ENCODE measurements at places on chromosomes 5 and 9.
A peak's percentile ranks its signal among the peaks of the same experiment; 100 is the strongest.

- no peak for DNase-seq
These were observed 96.8 kb downstream of the WNK2 start for GRCh38 chr9:93280661-93281259.

GRCh38 chr5:14171621-14172020 lies 28.5 kb downstream of the TRIO start:
- no peak for DNase-seq

- DNase-seq, result no peak
These were observed 14.2 kb downstream of the TAL2 start for GRCh38 chr9:105676351-105676923.

- DNase-seq, result peak; percentile 45
These were observed 29.7 kb downstream of the TEX10 start for GRCh38 chr9:100322954-100323536.

DNA sequence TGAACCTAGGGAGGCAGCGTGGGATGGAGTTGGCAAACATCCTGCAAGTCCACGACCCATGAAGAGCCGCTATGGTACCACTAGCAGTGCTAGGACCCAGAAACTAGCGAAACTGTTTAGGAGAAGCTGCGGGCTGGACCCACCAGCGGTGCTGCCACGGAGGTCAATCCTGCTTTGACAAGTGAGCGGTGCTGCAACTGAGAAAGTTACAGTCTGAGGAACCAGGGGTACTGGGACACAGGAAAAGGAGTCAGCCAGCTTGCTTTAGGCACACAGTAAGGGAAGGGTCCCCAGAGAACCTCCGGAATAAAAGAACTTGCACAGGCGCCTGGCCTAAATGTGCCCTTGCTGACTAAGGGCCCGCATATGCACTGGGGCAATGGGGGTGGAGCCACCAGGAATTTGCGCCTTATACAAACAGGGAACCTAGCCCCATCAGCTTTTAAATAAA lies 23.6 kb upstream of the ANXA2R start:
- DNase-seq, result no peak

GRCh38 chr5:159458217-159458711 lies 128.0 kb upstream of the IL12B start:
- peak; percentile 8 for DNase-seq

DNA sequence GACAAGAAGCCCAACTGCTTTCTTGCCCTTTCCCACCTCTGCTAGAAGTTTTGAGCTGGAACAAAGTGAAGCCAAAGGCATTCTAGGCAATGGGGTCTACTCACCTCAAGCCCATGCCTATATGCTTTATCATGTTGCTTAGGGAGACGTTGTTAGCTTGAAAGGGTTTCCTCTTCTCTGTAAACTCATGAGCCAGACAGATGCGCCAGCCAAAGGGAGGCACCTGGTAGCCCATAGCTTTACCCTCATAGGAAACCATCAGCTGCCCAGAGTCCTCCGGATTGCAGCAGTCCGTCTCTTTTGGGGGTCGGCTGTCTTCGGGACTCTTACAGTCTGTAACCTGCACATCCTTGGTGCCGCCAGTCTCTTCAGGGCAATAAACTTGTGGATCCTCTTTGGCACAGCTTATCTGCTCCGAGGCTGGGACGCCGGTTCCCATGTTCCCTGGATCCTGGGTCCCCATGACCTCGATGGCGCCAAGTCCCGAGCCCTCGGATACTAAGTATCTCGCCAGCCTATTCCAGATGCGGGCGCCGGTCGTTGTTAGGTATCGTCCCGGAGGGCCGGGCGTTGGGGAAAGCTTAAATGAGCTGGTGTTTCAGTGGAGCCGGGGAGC lies 678 bp downstream of the GBA2 start:
- peak; percentile 21 for DNase-seq

GRCh38 chr9:37839496-37840461 lies 39.2 kb downstream of the DCAF10 start:
- no peak for DNase-seq

DNA sequence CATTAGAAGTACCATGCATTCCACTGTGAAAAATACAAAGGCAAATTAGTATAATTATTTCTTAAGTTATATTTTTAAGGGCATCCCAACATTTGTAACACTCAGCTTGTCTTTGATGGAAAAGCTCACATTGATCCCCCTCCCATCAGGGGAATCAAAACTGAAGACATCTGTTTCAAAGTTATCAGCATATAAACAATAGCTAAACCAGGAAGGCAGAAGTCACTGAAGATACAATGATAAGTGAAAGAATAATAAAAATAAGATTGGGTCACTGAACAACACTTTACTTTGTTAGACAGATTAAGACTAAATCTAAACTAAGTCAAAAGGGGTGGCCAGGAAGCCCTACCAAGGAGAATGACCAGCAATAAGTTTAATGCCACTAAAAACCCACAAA lies 801.9 kb upstream of the ACO1 start:
- no peak for DNase-seq

DNA sequence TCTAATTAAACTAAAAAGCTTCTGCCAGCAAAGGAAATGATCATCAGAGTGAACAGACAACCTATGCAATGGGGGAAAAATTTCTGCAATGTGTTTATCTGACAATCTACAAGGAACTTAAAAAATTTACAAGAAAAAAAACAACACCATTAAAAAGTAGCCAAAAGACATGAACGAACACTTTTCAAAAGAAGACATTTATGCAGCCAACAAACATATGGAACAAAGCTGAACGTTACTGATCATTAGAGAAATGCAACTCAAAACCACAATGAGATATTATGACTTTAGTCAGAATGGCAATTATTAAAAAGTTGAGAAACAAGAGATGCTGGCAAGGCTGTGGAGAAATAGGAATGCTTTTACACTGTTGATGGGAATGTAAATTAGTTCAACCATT lies 530.4 kb upstream of the DAB2 start:
- DNase-seq, result no peak

GRCh38 chr9:35757226-35757891 lies 3.3 kb upstream of the MSMP start:
- peak; percentile 15 for DNase-seq

GRCh38 chr9:128781187-128782070 lies 5.6 kb upstream of the TBC1D13 start:
- no peak for DNase-seq

- peak; percentile 70 for DNase-seq
These were observed 910 bp downstream of the TRIM14 start for GRCh38 chr9:98117984-98118639.

GRCh38 chr9:6945816-6946215 lies 188.0 kb downstream of the KDM4C start:
- DNase-seq, result no peak

- no peak for DNase-seq
These were observed 45.9 kb downstream of the ANXA2R start for GRCh38 chr5:42994246-42994554.

DNA sequence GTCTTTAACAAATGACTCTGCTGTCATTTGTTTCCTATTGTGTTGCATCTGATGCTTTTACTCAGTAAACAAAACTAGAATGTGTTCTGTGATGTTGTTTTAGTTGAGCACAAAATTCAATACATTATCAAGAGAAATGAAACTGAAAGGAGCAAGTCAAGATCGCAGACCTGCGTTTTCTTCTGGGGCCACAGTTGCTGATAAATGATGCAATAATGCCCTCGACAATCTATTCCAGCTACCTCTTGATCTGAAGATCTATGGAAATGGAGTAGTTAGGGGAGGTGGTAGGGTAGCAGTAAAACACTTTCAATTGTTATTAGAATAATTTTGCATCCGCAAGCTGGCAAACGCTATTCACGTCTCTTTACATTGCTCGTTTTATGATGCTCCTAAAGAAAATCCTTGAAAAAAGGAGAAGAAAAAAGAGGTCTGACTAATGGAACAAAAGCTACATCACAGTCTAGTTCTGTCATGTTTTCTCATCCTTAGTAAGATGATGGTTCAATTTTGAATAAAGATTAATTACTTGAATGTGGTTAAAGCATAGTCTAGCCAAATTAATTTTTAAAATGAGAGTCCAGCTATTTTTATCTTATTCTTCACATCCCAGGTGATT lies 1.6 kb downstream of the ZNF366 start:
- DNase-seq, result no peak

DNA sequence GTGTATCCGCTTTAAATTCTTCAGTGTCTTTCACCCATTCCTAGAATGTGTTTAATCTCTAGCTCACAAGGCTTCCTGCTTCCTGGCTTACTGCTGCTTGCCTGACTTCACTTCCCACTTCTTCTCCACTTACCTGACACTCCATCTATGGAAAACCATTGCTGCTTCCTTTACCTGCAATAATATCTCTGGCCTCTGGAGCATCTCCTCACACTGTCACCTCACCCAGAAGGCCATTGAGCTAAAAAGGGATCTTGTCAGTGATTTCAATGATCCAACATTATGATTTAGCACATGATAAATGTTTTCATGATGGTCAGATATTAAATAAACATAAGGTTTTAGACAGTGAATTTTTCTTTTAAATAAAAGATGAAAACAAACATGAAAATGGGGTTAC lies 281.1 kb downstream of the MRPS30 start:
- DNase-seq, result no peak

DNA sequence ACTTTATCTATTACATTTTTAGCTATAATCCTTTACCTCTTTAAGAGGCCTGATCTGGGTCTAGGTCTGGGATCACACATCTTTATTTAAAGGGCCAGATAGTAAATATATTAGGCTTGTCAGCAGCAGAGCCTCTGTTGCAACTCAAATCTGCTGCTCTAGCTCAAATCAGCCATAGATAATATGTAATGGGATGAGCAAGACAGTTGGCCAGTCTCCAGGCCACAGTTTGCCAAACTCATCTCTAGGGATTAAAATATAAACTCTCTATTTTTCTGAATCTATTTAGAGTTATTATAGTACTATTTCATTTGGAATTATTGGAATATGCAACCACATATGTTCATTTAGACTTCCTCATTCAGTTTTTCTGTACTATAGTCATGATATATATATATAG lies 115.9 kb upstream of the MINAR2 start:
- DNase-seq, result no peak

DNA sequence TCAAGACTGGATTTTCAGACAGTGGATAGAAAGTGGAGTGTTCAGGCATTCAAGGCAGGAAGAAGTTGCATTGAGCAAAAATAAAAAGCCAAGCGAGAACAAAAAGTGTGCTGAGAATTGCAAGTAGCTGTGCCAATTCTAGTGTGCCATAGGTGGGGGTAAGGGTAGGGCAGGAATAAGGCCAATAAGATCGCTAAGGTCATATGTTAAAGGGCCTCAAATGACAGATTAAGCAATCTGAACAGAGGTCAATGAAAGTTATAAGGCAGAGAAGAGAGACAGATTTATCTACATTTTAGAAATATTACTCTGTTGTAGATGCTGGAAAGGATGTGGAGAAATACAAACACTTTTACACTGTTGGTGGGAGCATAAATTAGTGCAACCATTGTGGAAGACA lies 36.4 kb downstream of the NADK2 start:
- DNase-seq, result no peak

DNA sequence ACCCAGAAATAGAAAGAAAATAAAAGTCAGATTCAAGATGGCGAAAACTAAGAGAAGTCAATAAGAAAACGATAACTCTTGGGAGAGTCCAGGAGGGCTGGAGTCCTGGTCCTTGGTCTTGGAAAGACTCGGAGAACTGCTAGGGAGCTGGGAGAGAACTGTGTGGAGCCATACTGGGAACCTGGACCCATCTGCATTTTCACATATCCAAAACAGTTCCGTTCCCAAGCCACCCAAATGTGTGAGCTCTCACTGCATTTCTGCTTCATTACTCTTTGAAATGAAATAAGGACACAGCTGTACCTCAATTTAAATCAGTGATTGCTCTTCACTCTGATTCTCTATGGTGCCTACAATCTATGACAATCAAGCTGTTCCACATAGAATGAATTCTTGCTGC lies 68.1 kb upstream of the CER1 start:
- no peak for DNase-seq

GRCh38 chr9:115133649-115134048 lies 15.7 kb upstream of the TNC start:
- no peak for DNase-seq

- no peak for DNase-seq
These were observed 83.0 kb downstream of the MARCHF3 start for GRCh38 chr5:126947146-126948010.

GRCh38 chr9:96217294-96217707 lies 84.7 kb downstream of the HSD17B3 start:
- no peak for DNase-seq

- no peak for DNase-seq
These were observed 221.6 kb downstream of the MAT2B start for GRCh38 chr5:163727028-163727427.

DNA sequence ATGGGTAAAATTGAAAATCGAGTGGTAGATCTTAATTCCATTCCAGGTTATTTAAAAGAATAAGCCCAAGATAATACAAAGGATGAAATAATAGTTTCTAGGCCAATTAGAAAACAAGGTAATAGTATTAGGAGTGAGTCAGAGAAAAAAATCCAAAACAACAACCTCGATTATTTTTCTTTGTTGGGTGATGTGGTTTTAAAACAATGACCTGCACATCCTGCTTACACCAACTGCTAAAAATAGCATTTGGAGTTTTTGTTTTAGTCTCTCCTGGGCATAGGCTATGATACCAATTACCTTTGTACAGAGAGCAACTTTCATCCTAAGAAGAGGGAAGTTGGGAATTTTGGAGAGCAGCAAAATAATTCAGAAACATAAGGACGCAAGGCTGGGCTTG lies 101.7 kb upstream of the MYO10 start:
- no peak for DNase-seq

DNA sequence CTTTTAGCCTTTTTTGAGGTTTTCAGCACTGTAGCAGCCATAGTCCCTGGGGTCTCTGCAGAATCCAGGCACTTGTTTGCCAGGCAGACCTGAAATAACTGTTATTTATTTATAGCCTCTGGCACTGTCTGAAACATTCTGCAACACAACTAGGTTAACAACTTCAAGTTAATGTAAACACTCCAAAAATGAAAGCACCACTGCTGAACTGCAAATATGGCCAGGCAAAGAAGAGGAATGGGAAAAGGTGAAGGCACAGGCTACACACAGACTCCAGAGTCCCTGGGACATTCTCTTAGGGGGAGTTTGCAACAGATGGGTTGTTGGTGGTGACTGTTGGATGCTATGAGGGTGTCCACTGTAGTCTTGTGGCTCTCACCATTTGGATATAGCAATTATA lies 369.0 kb downstream of the MAT2B start:
- no peak for DNase-seq

Data from CD4-positive, alpha-beta T cell treated with Interleukin-12 subunit alpha and Interleukin-12 subunit beta, for 1 hour (primary cell).